ENCODE measurements at places on chromosomes 11 and 22. TPM values are rescaled to one million over a fixed set of nuclear protein-coding genes. Genes with fewer than 3 reads are reported as not detected.

Gene PPARA
- polyA plus RNA-seq = 2.0 TPM

Gene NEFH
- 0.70 TPM for polyA plus RNA-seq

Gene OR4A5
- not detected for polyA plus RNA-seq

Gene CEP126
- 2.2 TPM for polyA plus RNA-seq

Gene KRTAP5-6
- polyA plus RNA-seq = not detected

- DNase-seq = no peak
Measured at GRCh38 chr11:7571640-7572000, 57.8 kb downstream of the PPFIBP2 start.

GRCh38 chr22:35883031-35883620 lies 145.5 kb downstream of the RBFOX2 start:
- no peak for DNase-seq

GRCh38 chr11:12321217-12321937 lies 56.0 kb upstream of the PARVA start:
- no peak for DNase-seq

DNA sequence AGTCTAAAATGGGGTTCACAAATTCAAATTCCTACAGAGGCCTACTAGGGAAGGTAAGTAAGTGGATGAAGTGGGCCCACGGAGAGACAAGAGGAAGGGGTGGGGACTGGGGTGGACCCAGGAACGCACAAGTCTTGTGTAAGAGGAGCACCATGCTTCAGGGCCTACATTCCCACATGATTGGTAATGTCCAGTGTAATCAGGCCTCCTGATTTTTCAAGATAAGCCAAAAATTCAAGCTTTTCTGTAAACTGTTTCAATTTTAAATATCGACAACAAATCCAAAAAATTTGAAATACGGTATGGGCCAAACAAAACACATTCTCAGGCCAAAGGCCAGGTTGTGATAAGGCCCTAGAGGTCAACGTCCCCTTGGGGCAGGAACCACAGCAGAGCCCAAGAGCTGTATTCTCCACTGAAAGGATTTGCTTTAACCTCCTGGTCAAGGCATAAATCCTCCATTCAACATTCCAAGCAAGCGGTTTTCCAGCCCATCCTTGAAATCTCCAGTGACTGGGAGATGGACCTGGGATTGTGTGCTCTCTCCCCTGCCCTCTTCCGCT lies 116.4 kb downstream of the TRIM29 start:
- DNase-seq = no peak

- DNase-seq = no peak
Measured at GRCh38 chr11:129618046-129618569, 197.5 kb upstream of the TMEM45B start.

Data from spleen (tissue), 13 donors.